ENCODE measurements at places on chromosomes 16 and 17. TPM values are rescaled to one million over a fixed set of nuclear protein-coding genes. Genes with fewer than 3 reads are reported as not detected.

DNA sequence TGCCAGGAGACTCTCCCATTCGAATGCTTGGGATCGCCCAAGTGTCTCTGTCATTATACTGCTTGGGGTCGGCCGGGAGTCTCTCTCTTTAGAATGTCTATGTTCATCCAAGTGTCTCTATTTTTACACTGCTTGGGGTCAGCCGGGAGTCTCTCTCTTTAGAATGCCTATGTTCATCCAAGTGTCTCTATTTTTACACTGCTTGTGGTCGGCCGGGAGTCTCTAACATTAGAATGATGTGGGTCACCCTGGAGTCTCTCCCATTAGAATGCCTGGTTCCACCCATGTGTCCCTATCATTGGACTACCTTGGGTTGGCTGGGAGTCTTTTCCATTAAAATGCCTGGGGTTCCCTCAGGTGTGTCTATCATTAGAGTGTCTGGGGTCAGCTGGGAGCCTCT lies 2230.4 kb downstream of the TP53TG3F start:
- DNase-seq: no peak

DNA sequence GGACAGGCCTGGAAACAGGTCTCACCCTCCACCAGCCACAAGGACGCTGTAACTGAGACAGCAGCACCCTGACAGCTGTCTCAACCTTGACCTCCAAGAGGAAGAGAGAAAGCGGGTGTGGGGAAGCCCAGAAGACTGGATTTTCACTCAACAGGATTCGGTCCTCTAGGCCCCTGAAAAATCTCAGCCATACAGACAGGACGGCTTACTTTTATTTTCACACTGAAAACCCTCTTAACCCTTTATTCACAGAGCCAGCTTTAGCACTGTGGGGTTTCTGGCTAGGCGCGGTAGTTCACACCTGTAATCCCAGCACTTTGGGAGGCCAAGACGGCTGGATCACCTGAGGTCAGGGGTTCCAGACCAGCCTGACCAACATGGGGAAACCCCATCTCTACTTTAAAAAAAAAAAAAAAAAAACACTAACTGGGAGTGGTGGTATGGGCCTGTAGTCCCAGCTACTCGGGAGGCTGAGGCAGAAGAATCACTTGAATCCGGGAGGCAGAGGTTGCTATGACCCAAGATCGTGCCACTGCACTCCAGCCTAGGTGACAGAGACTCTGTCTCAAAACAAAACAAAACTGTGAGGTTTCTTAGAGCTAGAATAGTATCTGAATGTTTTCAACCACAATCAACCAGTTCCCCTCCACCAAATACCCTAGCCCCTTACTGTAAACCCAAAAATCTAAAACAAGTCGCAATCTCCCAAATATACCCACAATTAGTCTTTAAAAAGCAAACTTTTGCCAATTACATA lies 5.3 kb downstream of the ANKRD11 start:
- no peak for DNase-seq

DNA sequence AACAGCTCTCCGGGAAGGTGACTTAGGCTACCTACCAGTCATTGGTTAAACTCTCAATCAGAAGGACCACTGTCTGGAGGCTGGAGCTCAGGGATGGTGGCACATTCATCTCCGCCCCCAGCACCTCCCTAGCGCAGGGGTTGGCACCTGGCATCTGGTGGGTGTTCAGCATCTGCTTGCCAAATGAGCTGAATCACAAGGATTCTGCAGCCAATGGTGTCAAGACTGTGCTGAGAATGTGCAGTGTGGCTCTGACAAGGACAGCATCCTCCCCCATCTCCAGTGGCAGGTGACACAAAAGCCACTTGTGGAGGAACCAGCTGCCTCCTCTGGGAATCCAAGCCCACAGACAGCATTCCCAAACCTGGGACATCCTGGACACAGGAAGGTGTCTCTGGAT lies 35.2 kb downstream of the PLXDC1 start:
- no peak for DNase-seq

- no peak for DNase-seq
Measured at GRCh38 chr17:72439893-72440502, 319.2 kb downstream of the SOX9 start.

DNA sequence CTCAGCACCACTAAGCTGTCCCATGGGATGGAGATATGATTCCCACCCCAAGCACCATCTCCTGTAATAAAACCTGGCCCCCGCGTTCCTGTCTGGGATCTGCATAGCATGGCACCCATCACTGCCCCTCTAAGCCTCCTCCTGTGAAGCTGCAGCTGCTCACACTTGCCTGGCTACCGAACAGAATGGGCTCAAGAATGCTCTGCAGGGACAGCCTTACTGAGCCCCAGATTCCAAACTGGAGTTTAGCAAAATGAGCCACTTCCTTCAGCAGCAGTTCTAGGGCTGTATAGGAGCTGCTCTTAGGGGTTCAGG lies 256.1 kb downstream of the CPPED1 start:
- DNase-seq: no peak

- no peak for DNase-seq
Measured at GRCh38 chr17:76484228-76484725, 16.9 kb downstream of the AANAT start.

DNA sequence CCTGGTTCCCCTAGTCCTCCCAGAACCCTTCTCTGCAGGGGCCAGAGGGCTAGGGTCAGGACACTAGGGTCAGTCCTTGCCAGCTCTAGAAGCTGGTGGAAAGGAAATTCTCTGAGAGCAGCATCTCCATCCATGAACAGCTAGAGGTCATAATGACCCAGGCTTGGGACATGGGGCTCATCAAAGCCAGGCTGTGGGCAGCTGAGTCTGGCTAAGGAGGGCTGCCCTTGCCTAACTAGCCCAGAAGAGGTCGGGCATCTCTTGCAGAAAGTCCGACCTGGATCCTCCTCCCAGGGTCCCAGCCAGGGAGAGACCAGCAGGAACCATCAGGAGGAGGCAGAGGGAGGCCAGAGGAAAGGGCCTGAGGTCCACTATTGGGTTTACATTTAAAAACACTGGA lies 4.3 kb downstream of the MPO start:
- DNase-seq: no peak

GRCh38 chr16:83619381-83620150 lies 188.2 kb upstream of the HSBP1 start:
- no peak for DNase-seq

DNA sequence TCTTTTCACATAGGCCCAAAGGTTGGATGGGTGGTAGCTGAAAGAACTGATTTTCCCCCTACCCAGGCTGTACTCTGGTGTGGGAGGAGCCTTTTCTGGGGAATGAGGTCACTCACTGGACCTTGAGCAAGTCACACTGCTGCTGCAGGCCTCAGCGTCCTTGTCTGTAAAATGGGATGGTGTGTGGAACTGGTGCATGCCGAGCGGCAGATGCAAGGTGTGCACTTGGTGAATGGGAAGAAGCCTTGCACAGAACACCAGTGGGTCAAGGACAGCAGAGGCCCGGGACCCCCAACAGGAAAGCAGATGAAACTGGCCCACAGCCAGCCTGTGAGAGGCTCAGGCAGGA lies 38.1 kb downstream of the ARHGAP27 start:
- no peak for DNase-seq

DNA sequence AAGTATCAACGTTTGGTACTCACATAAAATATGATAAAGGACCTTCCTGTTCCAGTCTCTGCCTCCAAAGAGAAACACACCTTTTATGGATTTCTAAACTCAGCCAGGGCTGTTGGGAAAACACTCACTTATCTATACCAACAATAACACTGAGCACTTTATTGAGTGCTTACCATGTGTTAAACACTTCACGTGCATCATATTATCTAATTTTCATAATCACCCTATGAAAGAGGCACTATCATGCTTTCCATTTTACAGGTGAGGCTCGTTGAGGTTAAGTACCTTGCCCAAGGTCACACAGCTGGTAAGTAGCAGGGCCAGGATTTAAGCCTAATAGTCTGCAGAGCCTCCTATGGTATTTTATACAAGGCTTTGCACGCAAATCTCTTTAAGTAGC lies 251.5 kb upstream of the SOX9 start:
- no peak for DNase-seq

DNA sequence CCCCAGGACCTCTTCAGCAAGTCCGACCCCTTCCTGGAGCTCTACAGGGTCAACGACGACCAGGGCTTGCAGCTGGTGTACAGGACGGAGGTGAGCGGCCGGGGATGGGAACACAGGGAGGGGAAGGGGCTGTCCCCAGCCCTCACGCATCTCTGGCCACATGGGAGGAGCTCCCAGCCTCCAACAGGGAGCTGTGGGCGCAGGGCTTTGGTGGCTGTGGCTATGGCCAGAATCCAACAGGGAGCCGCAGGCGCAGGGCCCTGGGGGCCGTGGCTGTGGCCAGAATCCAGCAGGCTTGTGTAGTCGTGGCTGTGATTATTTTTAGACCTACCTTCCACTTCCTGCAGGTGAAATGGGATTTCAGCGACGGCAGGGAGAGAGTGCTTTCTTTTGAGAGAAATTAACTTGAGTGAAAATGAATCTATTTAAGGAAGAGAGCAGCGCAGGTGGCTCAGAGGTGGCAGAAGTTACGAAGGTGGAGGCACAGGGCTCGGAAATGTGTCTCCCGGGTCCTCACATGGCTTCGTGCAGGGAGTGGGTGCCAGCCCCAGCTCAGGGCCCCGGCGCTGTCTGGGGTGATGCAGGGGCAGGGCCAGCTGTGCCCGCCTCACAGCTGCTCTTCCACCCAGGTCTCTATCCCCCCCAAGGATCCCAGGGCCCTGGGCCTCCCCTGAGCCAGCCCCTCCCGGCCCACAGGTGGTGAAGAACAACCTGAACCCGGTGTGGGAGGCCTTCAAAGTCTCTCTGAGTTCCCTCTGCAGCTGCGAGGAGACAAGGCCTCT lies 9.4 kb downstream of the CPNE7 start:
- no peak for DNase-seq

DNA sequence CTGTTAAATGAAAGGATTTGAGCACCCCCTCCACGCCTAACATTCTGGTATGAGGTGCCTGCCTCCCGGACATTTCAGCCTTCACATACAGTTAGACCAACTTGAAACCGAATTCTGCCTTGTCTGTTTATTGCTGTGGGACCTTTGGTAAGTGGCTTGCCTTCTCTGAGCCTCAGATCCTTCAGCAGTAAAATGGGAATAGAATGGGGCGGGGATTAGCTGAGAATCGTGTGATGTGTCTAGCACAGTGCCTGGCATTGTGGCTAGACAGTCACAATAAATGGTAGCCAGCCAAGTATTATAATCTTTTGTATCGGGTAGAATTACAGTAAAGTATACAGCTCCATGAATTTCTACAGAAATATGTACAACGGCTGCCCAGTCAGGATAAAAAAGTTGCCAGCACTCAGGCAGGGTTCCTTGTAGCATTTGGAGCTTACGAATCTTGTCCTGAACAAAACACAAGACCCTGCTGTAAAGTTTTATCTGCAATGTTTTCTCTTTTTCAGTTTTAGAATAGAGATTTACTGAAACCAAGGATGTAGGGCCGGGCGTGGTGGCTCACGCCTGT lies 786 bp downstream of the TMC7 start:
- DNase-seq: no peak

- no peak for DNase-seq
Measured at GRCh38 chr16:48184681-48185080, 28.9 kb upstream of the ABCC12 start.

- no peak for DNase-seq
Measured at GRCh38 chr16:50547340-50548124, 664 bp upstream of the NKD1 start.

DNA sequence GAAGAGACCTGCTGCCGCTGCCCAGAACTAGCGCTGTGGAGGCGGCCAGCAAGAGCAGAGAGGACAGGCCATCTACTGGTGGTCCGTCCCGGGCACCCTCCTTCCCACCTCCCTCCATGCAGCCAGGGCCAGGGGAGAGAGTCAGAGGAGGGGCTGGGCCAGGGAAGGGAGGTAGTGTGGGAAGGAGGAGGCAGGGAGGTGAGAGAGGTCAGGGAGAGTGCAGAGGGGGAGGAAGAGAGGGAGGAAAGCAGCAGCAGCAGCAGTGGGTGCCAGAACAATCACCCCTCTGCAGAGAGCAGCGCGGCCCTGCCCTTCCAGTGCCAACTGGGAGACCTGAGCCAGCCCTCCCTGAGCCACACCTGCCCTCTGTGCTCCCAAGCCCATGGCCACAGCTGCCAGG lies 6.6 kb downstream of the C16orf95 start:
- DNase-seq: no peak

DNA sequence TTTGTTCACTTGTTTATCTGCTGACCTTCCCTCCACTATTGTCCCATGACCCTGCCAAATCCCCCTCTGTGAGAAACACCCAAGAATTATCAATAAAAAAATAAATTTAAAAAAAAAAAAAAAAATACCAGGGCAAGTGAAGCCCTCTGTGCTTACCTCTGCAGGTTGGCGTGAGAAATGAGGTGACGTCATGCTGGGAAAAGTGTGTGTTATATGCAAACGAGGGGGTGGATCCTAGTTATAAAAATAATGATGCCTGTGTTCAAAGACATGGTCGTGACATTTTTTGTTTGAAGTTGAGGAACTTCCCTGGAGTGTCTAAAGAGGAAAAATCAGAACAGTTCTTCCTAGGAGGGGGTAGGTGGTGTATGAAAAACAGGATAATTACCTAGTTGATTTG lies 20.2 kb downstream of the TMC7 start:
- no peak for DNase-seq

DNA sequence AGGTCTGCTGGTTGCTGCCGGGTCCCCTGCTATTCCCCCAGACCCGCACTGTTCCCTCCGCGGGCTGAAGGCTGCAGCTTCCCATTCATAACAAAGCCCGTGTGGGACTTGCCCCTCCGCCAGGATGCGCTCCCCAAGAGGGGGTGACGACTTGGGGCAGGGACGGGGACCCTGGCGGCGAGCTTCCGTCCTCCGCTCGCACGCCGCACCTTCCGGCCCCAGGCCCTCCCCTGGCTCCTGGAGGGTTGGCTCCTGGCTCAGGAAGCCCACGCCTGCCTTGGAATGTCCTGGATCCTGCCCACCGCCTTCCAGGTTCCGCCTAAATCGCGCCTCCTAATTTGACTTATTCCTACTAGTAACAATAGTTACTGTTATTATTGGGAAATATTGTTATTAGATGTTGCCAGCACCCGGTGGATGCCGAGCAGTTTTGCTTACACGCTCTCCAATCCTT lies 1.1 kb upstream of the TFAP4 start:
- DNase-seq: no peak

GRCh38 chr16:10280262-10281170 lies 98.3 kb upstream of the GRIN2A start:
- no peak for DNase-seq

GRCh38 chr16:2818272-2818876 lies 1.3 kb downstream of the PRSS21 start:
- DNase-seq: no peak

DNA sequence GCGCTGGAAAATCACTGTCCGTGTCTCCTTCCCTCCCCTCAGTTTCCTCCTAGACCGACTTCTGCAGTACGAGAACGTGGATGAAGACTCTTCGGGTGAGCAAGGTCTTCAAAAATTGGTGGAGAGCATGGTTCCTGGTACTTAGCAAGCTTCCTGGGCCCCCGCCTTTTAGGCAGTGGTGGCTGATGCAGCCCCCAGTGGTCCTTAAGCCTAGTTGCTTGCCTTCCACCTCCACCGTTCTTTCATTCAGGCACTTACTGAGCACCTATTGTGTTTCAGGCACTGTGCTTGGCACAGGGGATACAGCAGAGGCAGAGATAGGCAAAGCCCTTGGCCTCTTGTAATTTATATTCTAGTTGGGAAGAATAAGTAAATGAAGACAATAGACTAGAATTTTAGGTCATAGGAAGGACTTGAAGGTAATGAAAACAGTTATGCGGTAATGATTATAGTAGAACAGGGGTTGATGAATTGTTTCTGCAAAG lies 767 bp downstream of the INO80E start:
- DNase-seq: no peak

Gene KRTAP4-12
- not detected for polyA plus RNA-seq

Gene CLEC3A
- not detected for polyA plus RNA-seq

Gene ASPHD1
- 3.5 TPM for polyA plus RNA-seq

Gene CES4A
- 2.8 TPM for polyA plus RNA-seq

Gene CDH8
- polyA plus RNA-seq: not detected

Gene PRSS36
- 0.24 TPM for polyA plus RNA-seq

Gene MAP2K3
- polyA plus RNA-seq: 13.7 TPM

Gene ZNF267
- 5.1 TPM for polyA plus RNA-seq

Data from AG04450 (cell line).